SHP77 treated with DMSO at 0.1 percent for 48 hours (cell line): ENCODE measurements at places on chromosomes 4 and X.

GRCh38 chr4:114076899-114077570 is 97.6 kb upstream of the ARSJ start:
- DNase-seq = no peak

- DNase-seq = no peak
Observed at GRCh38 chr4:185809121-185809520, 2.9 kb downstream of the SORBS2 start.

- no peak for DNase-seq
Observed at GRCh38 chr4:2469192-2469984, 482 bp downstream of the RNF4 start.

DNA sequence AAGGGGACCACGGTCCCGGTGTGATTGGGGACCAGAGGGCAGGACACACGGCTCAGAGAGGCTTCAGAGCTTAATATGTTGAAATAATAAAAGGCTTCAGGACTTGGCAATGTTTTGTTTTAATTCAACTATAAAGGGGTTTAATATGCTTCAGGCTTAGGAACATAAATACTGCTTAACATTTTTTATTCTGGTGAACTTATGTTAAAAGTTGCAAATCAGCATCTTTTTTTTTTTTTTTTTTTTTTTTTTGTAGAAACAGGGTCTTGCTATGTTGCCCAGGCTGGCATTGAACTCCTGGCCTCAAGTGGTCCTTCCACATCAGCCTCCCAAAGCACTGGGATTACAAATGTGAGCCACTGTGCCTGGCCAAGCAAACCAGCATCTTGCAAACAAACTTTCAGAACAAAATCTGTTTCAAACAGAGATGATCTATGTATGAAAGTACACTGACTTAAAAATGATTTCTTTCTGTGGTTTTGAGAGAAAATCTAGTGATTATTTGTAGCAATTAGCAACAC is 37.7 kb downstream of the RHOH start:
- no peak for DNase-seq

- no peak for DNase-seq
Observed at GRCh38 chrX:78659955-78660354, 827 bp upstream of the RTL3 start.

GRCh38 chrX:44175455-44175854 is 168.0 kb downstream of the EFHC2 start:
- DNase-seq = no peak

GRCh38 chr4:6027392-6027791 is 9.2 kb upstream of the C4orf50 start:
- no peak for DNase-seq

DNA sequence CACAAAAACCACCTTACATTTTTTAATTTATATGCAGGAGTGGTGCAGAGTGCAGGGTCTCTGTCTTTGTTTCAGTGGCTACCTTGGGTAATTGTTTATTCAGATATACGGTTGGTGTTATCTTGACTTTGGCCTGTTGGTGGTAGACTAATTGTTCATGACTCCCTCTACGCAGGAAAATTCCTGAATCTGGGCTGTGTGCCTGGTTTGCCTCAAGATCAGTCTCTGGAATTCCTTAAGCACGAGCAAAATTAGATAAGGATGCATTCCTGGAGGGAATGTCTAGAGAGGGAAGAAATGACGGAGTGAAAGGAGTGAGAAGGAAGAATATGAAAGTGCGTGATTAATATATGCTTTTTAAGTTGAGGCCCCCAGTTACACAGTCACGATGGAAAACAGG is 576.9 kb upstream of the PCDH10 start:
- DNase-seq = no peak

GRCh38 chr4:154164931-154165839 is 326.4 kb downstream of the DCHS2 start:
- no peak for DNase-seq

DNA sequence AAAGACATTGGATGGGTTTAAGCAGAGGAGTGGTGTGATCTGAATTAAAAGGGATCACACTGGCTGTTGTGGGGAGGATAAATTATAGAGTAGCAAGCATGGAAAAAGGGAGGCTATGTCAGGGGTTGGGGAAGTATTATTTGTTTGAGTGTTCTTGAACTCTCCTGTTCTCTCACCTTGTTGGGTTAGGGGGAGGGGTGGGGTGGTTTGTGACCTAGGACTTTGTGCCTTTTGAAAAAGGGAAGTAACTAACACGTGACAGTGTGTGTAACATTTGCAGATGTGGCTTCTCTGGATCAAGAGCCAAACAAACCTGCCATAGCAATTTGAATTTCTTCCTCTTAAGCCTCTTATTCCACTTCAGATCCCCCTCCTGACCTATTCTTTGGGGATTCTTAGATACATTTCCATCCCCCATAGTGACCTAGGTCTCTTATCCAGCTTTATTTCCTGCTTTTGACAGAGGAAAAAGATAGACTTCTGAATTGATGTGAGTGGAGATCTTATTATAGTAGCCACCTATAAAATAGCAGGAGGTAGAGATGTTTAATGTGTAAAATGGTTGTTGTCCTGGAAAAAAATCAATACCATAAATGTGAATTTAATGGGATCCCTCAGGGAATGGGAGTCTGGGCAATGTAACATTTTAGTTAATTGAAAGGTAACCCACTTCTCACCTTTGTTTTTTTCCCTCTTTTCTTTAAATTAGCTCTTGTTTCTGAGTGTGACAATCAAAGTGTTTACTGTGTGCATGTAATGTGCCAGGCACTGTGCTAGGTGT is 120.4 kb downstream of the CT47B1 start:
- DNase-seq = no peak

DNA sequence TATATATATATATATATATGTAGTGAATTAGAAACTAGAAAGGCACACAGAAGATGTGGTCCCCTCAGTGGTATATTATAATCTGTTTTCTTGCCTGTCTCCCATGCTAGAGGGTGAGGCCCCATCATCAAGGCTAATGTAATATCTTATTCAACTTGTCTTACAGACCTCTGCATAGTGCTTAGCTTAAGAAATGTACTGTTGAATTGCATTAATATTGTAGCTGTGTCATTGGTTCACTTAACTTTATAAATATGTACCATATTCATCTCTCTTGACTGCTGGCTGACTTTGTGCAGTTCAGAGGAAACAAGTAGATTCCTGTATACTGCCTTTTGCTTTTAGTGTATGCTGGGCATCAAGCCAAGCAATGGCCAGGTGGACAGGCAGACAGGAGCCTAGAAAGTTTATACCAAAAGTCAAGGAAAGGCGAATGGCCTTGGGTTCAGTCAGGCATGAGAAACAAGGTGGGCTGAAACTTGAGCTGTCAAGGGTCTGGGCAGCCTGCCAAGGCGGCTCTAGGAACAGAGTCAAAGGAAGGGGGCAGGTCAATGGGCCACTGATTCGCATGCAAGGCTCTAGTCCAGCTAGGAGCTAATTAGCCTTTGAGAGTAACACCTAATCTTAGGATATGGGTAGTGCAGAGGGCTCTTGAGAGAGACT is 78.8 kb upstream of the LEF1 start:
- peak; percentile 67 for DNase-seq

GRCh38 chr4:84401701-84402306 is 97.3 kb downstream of the NKX6-1 start:
- no peak for DNase-seq

DNA sequence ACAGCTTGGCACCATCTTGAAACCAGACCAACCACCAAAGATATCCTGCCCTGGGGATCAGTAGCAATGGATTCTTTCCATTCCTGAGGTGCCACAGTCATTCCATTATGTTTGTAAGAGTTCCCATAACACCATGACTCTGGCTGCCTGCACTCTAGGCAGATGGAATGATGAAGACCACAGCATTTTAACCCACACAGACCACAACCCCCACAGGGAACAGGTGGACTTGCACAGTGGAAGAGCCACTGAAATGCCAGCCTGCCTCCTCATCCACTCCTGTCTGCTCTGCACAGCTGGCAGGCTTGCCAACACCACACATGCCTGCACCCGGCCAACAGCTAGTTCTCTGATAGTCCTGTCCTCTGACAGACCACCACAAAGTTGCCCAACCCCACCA is 2362.2 kb upstream of the AGA start:
- DNase-seq = no peak

DNA sequence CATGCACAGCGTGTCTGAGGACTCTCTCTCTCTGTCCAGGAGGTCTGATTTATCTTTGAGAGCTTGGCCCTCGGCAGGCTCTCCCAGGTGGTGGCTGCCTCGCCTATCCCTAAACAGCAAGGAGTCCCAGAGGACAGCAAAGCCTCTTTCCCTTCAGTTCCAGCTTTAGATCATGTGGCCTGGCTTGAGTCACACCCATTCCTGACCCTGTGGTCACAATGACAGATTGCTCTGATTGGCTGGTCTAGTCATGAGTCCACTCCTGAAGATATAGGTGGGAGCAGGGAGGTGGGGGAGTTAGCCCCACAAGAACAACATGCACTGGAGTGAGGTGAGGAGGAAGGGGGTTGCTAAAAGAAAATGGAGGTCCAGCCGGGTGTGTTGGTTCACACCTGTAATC is 12.1 kb upstream of the PORCN start:
- no peak for DNase-seq

- no peak for DNase-seq
Observed at GRCh38 chr4:105042451-105042850, 104.2 kb upstream of the TET2 start.

DNA sequence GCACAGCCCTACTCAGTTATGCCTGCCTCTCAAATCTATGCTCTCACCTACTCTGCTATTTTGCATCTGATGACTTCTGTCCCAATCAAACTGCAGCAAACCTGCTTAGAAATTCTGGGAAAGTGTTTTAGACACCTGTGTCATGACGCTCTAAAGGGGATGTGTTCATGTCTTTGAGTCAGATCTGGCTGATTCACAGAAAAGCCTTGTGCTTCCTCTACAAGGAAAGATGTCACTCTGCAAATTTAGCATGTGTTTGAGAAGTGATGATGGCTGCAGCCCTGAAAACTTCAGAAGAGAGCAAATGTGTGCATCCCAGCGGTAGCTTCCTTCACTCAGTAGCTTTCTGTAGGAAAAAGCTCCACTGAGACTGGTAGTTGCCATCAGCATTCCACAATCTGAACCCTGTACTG is 235.4 kb downstream of the MGST2 start:
- no peak for DNase-seq

DNA sequence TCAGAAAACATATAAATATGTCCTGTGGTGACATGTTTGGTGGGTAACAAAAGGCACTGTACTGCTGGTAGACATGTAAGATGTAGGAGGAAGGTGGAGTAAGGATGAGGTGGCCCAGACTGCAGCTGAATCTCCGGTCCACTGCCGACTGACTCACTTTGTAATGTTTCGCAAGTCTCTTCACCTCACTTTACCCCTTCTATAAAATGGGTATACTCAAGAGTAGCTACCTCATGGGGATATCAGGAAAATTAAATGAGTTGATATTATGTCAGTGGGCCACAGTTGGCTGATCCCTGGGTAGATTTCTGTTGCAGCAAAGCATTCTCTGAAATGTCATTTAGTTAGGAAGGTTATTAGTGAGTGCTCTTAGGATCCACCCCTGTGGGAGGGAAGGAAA is 22.1 kb downstream of the MRFAP1 start:
- DNase-seq = no peak

DNA sequence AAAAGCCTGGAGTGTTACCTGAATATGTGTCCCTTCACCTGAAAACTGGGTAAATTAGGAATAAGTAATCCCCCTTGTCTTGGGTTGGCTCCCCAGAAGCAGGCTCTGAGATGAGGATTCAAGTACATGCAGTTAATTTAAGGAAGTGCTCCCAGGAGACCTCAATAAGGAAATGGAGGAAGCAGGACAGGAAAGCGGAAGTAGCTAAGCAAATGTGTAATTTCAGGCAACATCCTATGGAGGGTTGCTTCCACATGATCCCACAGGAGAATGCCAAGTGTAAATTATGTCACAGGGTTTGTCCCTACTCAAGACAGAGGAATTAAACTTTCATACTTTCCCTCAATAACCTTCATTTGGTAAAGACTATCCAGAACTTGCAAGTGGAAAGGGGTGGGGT is 48.1 kb upstream of the ARHGEF6 start:
- no peak for DNase-seq

GRCh38 chr4:127211650-127212560 is 420.9 kb upstream of the INTU start:
- no peak for DNase-seq

- no peak for DNase-seq
Observed at GRCh38 chr4:74570095-74570494, 125.2 kb downstream of the AREG start.

GRCh38 chr4:145489556-145489955 is 7.9 kb downstream of the SMAD1 start:
- DNase-seq = no peak

DNA sequence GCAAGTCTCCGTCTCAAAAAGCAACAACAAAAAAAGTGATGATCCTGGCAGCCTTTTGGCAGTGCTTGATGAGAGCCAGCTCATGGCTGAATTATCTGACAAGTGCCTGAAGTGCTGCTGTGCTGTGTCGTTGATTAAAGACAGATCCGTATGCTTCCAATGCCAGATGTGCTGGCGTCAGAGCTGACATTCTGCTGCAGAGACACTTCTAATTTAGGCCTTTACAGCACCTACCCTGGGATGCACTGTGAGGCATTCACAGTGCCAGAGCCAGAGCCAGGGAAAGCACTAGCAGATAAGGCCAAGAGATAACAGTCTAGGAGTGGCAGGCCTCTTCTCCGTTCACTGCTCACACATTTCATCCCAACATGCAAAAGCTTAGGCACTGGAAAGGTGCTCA is 995.5 kb downstream of the RAB28 start:
- DNase-seq = peak; percentile 0

- no peak for DNase-seq
Observed at GRCh38 chrX:27446423-27446822, 16.7 kb downstream of the PPP4R3C start.

- DNase-seq = no peak
Observed at GRCh38 chr4:177376024-177376423, 66.2 kb downstream of the AGA start.

GRCh38 chrX:120697053-120697452 is 67.2 kb upstream of the C1GALT1C1 start:
- DNase-seq = no peak

DNA sequence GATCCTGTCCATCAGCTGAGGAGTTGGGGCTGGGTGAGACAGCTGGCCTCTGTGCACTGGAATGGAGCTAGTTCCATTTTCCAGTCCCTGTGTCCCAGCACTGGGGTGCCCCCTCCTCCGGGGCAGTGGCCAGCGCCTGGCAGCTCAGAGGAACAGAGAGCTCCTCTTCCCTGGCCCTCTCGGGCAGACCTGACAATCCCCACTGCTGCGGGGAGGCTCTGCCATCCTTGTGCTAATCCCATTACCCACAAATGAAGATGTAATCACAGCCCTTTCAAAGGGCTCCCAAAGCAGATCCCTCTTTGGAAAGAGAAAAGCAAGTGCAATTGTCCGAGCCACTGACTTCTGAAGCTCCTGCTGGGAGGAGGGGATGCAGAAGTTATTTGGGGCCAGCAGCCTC is 75.1 kb upstream of the MSX1 start:
- no peak for DNase-seq

DNA sequence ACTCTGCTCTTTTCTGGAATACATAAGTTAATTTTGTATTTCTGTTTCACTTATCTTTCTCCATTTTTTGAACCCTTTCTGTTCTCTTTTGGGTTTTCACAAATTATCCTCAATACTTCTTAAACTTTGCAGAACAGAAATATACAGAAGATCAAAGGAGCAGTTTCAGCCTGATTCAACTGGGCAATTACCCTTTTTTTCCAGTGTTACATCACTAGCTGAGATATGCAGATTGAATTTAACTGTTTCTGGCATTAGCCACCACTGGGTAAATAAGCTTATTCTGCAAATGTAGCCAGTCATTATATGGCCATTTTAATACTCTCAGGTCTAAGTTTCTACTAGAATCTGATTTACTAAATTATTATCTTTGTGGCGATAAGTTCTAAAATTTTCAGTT is 66.9 kb upstream of the GRID2 start:
- no peak for DNase-seq
